ENCODE measurements at places on chromosomes 2 and 18.

GRCh38 chr2:28357055-28357454 lies 35.6 kb upstream of the FOSL2 start:
- DNase-seq: no peak

DNA sequence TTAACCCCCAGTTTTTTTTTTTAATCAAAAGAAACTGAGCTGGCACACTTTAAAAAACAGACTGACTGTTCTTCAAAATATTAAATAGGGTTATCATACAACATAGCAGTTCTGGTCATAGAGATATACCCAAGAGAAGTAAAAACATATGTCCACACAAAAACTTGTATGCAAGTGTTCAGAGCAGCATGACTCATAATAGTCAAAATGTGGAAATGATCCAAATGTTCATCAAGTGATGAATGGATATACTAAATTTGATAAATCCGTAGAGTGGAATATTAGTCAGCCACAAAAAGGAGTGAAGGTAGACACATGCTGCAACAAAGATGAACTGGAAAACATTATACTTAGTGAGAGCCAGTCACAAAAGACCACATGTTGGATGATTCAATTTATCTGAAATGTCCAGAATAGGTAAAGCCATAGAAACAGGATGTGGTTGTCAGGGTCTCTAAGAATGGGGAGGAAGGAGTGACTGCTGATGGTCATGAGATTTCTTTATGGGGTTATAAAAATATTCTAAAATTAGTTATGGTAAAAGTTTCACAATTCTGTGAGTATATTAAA lies 5.1 kb downstream of the SMIM21 start:
- no peak for DNase-seq

DNA sequence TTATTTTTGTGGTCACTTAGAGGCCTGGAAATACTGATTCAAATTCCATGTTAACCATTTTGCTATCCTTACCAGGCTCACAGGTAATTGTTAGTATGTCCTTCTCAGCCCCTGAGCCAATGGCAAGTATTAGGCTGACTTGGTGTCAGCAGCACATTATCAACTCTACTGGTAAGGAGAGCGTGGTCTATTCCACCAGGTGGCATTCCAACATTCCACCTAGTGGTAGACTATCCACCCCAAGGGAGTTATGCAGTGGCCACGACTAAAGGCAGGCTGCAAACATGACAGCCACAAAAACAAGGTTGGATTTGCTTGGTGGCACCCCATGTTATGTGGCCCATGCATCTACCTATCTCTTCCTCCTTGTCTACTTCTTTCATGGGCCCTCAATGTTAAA lies 31.8 kb upstream of the GCC2 start:
- DNase-seq: peak; percentile 9

GRCh38 chr2:110114831-110115255 lies 779 bp downstream of the MALL start:
- no peak for DNase-seq

DNA sequence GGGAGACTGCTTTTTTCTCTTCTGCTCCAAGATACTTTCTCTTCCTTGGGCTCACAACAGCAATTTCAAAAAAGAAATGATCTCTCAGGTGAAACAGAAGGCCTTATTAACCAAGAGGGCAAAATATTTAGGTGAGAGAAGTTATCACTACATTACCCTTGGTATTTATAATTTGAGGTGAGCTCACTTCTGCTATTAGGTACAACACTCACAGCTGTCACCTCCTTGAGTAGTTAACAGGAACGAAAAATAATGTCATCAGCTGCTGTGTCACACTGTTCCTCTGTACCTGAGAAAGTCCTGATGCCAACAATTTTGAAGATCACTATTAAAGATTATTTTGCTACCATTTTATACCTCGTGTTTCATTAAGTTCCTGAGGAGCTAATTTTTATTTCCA lies 205.0 kb downstream of the DLGAP1 start:
- no peak for DNase-seq

DNA sequence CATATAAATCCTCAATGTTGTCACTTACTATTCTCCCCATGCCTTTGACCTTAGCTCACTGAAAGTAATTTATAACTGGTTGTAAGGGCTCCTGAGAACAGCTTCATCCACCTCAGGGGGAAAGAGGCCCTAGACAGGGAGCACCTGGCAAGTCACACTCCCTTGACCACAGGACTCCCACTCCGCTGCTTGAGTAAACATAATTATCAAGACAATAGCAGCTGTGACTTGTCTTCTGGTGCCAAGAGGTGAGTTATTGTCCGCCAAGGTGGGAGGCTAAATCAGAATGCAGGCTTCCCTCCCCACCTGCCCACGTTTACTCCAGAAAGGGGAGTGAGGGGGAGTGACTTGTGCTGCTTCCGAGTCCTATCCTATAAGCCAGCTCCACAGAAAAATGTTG lies 230.6 kb upstream of the LRATD1 start:
- no peak for DNase-seq

DNA sequence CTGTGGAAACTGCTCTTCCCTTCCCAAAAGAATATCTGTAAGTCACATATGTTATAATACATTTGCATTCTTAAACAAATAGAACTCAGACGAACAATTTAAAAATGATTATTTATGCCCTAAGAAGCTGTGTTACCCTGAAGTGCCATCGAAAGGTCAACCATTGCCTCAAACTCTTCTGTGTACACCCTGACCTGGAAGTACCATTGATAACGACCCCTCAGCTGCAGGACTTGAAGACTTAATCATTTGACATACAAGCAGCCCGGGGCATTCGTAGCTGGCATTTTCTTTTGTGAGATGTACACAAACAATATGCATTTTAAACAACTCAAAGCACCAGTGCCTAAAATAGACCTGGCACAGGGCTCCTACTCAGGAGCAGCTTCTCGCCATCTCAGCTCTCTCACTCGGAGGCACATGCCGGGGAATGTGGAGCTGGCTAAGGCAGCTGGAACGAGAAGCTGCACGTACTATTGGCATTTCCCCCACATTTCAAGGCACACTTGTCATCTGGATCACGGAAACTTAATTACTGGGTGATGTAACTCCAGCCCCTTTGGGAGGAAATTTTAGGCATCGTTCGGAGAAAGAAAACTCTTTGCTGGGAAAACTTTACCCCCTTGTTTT lies 170.0 kb upstream of the GALNT5 start:
- no peak for DNase-seq
